ENCODE measurements at places on chromosomes 7 and 10.

DNA sequence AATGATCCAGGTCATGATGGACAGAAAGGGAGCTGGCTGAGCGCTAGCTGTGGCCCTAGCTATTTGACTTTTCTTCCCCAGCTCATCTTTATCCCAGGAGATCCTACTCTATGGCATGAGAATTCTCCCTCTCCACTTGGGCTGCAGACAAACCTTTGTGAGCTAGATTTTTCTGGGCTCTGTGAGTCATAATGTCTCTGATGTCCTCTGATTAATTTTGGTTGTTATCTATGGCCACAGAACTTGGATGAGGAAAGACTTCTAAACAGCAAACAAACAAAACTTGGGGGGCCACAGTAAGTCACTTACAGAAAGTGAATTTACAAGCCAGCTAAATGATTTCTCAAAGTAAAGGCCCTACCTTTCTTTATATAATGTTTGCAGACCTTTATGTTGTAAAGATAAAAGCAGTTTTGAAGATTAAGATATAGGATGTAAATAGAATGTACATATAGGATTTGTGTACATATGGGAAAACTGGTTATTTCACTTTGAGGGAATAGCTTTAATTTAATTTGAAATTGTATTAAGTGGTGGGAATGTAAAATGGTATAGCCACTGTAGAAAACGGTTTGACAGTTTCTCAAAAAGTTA, 10.4 kb downstream of the ABLIM1 start:
- DNase-seq: no peak

DNA sequence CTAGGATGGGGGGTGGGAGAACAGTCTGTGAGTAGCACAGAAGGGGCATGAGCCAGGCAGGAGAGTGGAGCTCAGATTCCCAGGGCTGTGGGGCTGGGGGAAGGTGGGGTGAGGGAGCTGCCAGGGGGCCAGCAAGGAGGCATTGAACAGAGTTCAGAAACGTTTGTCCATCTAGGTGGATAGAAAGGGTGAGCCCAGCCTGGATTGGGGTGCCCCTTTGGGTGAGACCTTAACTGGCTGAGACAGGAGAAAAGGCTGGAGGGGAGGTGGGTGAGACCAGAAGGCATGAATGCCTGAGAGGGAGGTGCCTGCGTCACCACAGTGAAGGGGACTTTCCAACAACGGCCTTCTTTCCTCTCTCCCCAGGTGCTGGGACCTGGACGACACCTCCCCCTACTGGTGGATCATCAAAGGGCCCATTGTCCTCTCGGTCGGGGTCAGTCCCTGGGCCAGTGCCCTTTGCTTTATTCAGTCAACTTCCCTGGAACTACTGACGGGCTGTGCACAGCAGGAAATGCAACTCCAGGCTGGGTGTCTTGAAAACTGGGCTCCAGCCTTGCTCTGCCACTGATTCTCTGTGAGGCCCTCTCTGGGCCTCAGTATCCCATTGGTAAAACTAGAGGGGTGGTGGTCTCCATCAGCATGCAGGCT, 11.0 kb downstream of the GHRHR start:
- peak; percentile 72 for DNase-seq

GRCh38 chr10:70362328-70362727, 20.1 kb downstream of the LRRC20 start:
- DNase-seq: no peak

DNA sequence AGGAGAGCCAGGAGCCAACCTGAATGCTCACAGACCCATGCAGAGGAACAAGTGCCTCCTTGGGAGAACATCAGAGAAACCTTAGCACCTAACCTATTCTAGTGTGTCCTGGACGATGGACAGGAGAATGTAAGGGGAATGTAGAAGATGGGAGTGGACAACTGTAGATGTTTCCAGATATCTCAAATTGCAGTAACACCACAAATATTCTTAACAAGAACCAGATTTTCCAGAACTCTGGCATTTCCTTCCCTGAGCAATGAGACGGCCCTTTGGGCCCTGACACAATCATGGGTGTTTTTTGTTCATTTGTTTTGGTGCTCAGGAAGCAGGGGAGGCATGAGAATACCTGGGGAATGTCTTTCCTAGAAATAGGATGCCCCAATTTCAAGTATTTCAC, 196.1 kb upstream of the PRSS1 start:
- DNase-seq: no peak

DNA sequence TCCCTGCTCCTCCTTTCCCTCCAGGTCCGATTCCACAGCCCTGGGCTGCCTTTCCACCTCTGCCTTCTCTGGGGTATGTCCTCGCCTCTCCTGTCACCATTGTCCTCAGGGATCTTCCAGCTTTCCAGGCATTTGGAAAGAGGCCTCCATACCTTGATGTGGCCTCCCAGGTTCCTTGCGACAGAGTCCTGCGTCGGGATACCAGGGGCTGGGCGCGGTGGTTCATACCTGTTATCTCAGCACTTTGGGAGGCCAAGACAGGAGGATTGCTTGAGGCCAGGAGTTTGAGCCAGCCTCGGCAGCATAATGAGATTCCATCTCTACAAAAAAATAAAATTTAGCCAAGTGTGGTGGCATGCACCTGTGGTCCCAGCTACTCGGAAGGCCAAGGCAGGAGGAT, 171.1 kb downstream of the CUX1 start:
- no peak for DNase-seq

- no peak for DNase-seq
Measured at GRCh38 chr10:535952-536351, 153.5 kb downstream of the DIP2C start.

- DNase-seq: no peak
Measured at GRCh38 chr7:129676017-129676897, 64.7 kb downstream of the NRF1 start.

- DNase-seq: no peak
Measured at GRCh38 chr7:133562621-133563020, 309.7 kb downstream of the EXOC4 start.

- DNase-seq: no peak
Measured at GRCh38 chr7:77531038-77531437, 6.1 kb upstream of the PTPN12 start.

GRCh38 chr7:70299472-70299807, 701.2 kb downstream of the AUTS2 start:
- no peak for DNase-seq

GRCh38 chr10:127452568-127452967, 96.5 kb upstream of the NPS start:
- DNase-seq: no peak

- DNase-seq: no peak
Measured at GRCh38 chr7:51927738-51928137, 611.1 kb upstream of the COBL start.

- no peak for DNase-seq
Measured at GRCh38 chr7:10940704-10941355, 32.8 kb upstream of the PHF14 start.

DNA sequence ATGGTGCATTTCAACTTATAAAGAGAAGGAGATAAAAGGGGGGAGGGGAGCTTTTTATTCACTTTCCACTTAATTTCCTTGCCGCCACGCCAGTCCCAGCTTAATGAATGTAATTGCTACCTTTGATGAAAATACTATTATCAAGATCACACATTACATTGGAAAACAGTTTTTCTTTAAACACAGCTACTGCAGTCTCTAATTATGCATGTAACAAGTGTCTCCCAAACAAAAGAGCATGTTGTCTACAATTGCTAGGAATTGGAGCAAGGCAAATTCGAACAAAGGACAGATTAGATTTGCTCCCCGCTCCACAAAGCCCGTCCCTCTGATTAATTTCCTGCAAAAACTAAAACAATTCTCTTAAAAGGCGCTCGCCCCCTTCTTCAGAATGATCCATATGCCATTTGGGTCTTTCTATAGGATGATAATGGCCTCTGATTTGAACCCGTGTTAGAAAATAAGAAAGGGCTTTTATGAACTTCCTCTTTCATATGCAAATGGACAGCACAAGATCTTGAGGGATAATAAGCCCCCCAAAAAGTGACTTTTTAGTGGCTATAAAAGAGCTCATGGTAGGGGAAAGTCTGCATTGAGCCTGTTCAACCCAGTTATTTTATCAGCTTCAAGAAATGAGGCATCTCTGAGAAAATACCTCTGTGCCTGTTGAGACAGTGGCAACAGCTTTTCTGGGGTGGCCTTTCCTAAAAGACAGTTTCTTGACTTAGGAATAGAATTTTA, 60.6 kb downstream of the ACADSB start:
- no peak for DNase-seq
